ENCODE measurements at places on chromosomes 6 and 20.

- DNase-seq = no peak
These were observed 14.3 kb downstream of the TTPAL start for GRCh38 chr20:44489931-44490330.

DNA sequence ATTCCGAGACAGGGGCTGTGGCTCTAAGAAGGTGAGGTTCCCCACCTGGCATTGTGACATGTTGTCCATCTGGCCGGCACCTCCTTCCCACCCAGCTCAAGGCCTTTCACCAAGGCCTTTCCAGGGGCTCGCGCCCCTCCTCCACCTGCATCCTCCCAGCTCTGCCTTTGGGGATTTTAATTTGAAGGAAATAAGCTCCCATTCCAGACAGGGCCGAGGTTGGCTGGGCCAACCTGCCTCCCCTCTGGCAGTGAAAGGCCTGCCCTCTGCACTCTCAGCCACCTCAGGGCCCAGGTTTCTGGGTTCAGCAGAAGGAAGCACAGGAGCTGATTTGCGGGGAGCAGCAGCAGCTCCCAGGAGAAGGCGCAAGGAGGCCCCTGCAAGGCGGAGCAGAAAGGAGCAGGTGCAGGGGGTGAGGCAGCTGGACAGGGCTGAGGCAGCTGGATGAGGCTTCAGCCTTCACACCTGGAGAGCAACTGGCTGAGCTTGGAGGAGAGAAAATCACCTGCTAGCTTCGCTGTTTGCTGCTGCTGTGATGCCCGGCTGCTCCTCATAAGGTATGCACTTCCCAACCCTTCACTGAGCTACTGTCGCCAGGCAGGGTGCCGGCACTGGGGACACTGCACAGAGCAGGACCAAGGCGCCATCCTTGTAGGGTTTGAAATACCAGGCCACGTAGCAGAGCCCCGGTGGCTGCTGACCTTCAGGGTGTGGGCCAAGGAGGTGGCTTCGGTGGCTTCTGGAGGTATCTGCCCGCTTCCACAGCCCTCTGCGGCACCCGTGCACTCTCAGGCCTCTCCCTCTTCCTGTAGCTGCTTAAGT, 147.0 kb downstream of the SYNDIG1 start:
- no peak for DNase-seq

DNA sequence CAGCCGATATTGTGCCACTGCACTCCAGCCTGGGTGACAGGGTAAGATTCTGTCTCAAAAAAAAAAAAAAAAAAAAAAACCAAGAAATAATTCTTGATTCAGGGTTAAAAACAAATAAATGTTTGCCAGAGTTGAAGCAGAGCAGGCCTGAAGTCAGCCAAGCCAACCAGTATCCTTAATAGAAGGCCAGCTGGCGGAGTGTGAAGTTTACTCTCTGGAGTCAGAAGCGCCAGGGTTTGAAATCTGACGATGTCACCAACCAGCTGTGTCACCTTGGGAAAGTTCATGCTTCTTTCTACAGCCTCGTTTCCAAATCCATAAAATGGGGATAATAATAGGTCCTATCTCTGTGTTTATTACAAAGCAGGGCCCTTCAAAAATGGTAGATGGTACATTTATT, 73.0 kb upstream of the ENPP5 start:
- DNase-seq = no peak

- no peak for DNase-seq
These were observed 381.9 kb upstream of the ARID1B start for GRCh38 chr6:156395276-156395675.

GRCh38 chr6:25401711-25402110, 122.5 kb downstream of the CARMIL1 start:
- no peak for DNase-seq

- DNase-seq = peak; percentile 66
These were observed 15.4 kb upstream of the STMND1 start for GRCh38 chr6:17086469-17086868.

- no peak for DNase-seq
These were observed 103.8 kb downstream of the KHDC1L start for GRCh38 chr6:73121421-73121993.

GRCh38 chr20:23690581-23690980, 1.7 kb upstream of the CST4 start:
- DNase-seq = no peak

GRCh38 chr6:35018746-35019145, 122.4 kb downstream of the TCP11 start:
- no peak for DNase-seq
